Suppressor macrophage treated with lipopolysaccharide for 4 hours (primary cell): ENCODE measurements at places on chromosomes 2 and 18.

GRCh38 chr18:56962322-56962721, 184.6 kb upstream of the BOD1L2 start:
- DNase-seq: no peak

DNA sequence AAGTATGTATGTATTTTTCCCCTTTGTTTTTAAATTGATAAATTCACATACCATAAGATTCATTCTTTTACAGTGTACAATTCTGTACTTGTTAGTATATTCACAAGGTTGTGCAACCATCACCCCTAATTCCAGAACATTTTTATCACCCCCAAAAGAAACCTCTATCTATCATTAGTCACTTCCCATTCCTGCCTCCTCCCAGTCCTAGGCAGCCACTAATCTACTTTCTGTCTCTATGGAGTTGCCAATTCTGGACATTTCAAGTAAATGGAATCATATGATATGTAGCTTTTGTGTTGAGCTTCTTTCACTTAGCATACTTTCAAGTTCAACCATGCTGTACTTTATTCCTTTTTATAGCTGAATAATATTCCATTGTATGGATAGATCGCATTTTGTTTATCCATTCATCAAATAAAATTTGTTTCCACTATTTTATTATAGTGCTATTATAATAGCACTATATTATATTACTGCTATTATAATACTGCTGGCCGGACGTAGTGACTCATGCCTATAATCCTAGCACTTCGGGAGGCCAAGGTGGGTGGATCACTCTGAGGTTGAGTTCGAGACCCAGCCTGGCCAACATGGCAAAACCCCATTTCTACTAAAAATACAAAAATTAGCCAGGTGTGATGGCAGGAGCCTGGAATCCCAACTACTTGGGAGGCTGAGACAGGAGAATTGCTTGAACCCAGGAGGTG, 10.9 kb downstream of the STARD7 start:
- peak; percentile 26 for DNase-seq

- DNase-seq: no peak
Observed at GRCh38 chr2:10312437-10312957, 9.8 kb downstream of the HPCAL1 start.

- peak; percentile 58 for DNase-seq
Observed at GRCh38 chr18:37385846-37386778, 179.5 kb downstream of the CELF4 start.

DNA sequence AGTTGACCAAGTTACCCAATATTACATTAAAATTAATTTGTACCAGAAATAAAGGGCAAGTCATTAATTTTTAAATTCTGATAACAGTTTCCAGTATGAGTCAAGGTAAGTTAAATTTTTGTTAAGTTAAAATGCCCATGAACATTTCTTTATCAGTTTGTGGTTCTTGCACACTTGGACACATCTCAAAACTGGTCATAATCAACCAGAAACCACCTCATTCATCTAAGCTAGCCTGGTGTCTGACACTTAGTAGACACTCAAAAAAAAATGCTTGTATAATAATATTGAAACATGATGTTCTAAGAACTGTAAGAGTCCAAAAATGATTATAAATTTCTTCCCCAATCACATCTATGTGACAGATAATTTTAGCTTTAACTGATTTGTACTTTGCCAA, 62.4 kb downstream of the SATB2 start:
- DNase-seq: no peak

- no peak for DNase-seq
Observed at GRCh38 chr2:81976998-81977397, 1672.4 kb upstream of the LRRTM1 start.

- no peak for DNase-seq
Observed at GRCh38 chr2:173672573-173673340, 292.4 kb downstream of the SP3 start.

DNA sequence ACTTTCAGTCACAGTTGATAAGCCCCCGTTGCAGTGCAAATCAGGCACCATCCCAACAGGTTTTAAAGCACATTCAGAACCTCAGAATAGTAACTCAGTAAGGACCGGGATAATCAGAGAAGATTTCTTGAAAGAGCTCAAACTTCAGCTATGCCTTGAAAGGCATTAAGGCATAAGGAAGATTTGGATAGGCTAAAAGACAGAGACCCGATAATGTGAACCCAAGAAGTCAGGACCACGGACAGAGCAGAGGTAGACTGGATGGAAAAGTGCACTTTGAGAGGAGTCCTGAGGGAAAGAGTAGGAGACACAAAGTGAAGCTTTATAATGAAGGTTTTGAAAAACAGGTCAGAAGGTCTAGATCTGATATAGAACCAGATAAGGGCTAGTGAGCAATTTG, 36.9 kb upstream of the KLF7 start:
- DNase-seq: peak; percentile 17

GRCh38 chr2:95348609-95349567, 51.7 kb downstream of the KCNIP3 start:
- no peak for DNase-seq

GRCh38 chr2:102780467-102780866, 18.6 kb downstream of the TMEM182 start:
- DNase-seq: no peak

- DNase-seq: no peak
Observed at GRCh38 chr2:4247791-4248190, 544.4 kb downstream of the DCDC2C start.

- no peak for DNase-seq
Observed at GRCh38 chr2:104874230-104874629, 20.3 kb downstream of the POU3F3 start.

DNA sequence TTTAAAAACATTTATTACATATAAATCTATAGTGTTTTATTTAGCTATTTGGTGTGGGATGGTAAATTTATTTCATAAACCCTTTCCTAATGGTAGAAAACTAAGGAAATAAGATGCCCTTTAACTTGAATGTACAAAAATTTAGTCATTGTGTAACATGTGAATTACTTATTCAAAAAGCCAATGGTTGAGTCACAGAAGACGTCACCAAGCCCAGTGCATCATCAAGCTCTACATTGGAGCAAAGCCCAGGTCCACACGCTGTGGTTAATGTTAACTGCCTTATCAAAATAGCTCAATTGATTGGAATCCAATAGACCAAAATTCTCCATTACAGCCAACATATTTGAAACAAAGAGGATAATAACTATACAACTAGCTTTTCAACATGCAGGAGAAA, 145.5 kb upstream of the LYPD1 start:
- DNase-seq: no peak

DNA sequence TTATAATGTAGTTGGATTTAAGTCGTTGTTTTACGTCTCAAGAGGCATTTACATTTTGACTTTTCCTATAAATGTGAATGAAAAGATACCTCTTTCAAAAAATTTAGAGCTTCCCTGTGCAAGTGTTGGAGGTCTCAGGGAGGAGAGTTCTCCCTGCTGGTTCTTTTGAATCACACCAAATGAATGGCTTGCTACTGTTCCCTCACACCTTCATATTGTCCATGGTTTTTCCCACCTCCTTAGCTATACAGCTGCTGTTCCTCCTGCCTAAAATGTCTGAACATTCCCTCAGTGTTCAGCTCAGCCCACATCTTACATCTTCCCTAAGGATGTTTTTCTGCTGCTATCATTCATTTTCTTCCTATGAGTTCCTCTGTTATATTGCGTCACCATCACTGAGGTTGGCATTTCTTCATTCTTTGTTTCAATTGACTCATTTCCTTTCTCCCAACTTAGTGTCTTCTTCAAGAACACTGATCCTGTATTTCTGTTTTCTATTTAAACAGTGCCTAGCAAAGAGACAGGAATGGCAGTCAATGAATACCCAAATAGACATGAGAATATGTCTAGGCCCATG, 46.0 kb downstream of the COX7A2L start:
- DNase-seq: peak; percentile 65

- DNase-seq: no peak
Observed at GRCh38 chr18:31591113-31591512, 564 bp upstream of the TTR start.

DNA sequence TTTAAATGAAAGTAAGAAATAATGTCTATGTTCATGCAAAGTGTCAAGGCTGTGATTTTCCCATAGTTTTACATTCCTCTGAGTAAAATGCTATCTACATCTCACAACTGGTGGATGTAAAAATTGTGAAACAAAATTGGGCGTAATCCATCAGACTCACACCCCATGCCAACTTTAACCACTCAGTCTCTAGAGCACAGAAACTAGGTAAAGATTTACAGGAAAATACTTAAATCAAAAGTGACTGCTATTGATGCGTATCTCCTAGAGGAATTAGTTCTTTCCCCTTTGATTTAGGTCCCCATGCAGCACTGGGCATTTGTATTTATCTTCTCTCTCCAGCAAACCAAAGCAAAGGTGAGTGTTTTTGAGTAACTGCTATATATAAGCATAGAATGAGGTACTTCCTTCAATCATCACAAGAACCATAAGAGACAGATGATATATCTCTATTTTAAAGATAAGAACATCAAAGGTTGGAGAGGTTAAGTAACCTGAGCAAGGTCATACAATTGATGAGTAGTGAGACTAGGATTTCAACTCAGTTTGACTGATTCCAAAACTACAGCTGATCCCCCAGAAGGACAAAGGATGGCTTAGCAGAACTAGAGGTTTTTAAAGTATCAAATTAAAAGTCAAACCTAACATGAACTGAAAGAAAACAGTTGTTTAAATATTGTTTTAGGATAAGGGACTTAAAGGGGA, 594.0 kb upstream of the ACVR2A start:
- DNase-seq: no peak

DNA sequence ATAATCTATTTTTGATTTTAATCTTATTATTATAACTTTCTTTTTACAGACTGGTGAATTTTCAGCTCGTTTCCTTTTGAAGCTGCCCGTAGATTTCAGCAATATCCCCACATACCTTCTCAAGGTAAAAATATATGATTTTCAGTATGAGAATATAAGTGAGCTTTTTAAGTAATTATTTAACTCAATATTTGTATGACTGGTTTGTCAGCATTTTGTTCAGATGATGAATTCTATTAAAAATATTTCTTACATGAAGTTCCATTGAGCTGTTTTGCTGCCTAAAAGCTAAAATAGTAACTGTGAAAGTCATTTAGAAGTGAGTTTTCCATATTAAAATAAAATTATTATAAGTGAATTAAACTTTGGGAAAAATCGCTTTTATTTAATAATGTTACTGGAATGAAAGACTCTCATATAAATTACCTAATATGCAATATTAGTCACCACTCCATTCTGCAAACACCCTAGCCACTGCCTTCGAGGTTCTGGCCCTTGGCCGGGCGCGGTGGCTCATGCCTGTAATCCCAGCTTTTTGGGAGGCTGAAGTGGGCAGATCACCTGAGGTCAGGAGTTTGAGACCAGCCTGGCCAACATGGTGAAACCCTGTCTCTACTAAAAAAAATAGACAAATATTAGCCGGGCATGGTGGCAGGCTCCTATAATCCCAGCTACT, 155.3 kb downstream of the BABAM2 start:
- DNase-seq: no peak

DNA sequence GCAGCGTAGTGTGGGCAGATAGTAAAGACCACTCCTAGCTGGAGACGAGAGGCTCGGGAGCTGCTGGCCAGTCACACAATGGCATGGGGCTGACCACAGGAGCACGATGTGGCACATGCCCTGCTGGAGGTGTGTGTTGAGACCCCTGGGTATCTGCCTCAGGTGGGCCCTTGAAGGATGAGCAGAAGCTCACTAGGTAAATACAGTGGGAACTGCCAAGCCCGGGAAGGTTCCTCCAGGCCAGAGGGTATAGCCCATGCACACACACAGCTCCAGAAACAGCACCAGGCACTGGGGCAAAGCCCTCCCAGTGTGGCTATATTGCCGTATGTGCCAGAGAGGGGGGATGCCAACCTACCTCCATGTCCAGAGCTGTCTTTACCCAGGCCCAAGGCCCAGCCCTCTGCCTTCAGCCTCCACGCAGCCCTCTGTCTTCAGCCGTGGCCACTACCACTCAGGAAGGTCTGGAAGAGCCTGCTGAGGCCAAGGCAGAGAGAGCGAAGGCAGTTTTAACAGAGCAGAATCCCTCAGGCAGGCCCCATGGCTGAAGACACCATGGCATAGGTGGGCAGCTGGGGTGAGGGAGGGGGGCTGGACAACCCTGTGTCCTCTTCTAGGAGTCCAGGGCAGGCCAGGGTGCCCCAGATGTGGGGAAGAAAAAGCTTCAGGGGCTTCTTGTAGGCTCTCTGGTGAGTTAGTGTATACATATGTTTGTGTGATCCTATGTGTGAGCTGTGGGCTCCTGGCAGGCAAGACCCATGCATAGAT, 7.0 kb upstream of the ARID5A start:
- no peak for DNase-seq

DNA sequence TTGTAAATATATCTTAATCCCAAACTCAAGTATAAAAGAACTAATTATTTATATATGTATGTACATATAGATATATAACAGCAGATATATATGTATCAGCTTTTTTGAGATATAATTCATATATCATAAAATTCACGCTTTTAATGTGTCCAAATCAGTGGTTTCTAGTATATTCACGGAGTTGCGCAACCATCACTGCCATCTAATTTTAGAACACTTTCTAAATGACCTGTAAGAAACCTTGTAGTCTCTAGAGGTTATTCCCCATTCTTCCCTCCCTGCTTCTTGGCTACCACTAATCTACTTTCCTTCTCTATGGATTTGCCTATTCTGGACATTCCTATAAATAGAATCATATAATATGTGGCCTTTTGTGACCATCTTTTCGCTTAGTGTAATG, 163.5 kb upstream of the TCF4 start:
- peak; percentile 3 for DNase-seq
